ENCODE measurements at places on chromosomes 6 and 20.

- no peak for DNase-seq
Measured at GRCh38 chr6:134519465-134519864, 201.6 kb upstream of the SGK1 start.

- no peak for DNase-seq
Measured at GRCh38 chr6:13112921-13113320, 215.4 kb downstream of the TBC1D7 start.

DNA sequence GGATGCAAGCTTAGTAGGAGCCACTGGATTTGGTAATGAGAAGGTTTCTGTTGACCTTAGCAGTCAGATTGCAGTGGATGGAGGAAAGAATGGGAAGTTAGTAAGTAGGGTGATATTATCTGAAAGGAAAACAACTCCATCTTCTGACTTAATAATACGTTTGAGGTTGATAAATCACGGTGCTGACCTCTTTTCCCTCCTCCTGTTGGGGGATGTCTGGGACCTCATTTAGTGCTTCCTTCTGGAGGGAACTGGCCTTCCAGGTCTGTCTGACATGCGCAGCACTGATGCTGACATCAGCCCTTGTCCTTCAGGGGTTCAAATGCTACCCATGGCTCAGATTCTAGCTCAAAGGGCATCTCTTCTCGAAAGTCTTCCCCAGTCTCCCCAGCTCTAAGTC lies 48.2 kb upstream of the AKAP12 start:
- DNase-seq: no peak

- DNase-seq: no peak
Measured at GRCh38 chr6:127570739-127571389, 6.1 kb upstream of the C6orf58 start.

- DNase-seq: no peak
Measured at GRCh38 chr6:43253401-43253800, 10.1 kb downstream of the TTBK1 start.
